ENCODE measurements at places on chromosomes 6 and 20. TPM values are rescaled to one million over a fixed set of nuclear protein-coding genes. Genes with fewer than 3 reads are reported as not detected.

Gene REM1
- polyA plus RNA-seq: not detected

Gene TRAPPC3L
- polyA plus RNA-seq: 0.17 TPM

Gene PLAGL1
- polyA plus RNA-seq: 32.7 TPM

Gene OR11A1
- not detected for polyA plus RNA-seq

Gene CYP39A1
- polyA plus RNA-seq: not detected

Measured in BJ (cell line).